ENCODE measurements at places on chromosomes 1 and 21. TPM values are rescaled to one million over a fixed set of nuclear protein-coding genes. Genes with fewer than 3 reads are reported as not detected.

- H3K4me1 ChIP-seq = no peaks in the 10 kb centered on the region
- no peak overlapping the region for H3K4me3 ChIP-seq
- no peak for DNase-seq
- H3K27ac ChIP-seq = no peak overlapping the region
- no peaks in the 10 kb centered on the region for H3K27me3 ChIP-seq
- H3K36me3 ChIP-seq = no peaks in the 10 kb centered on the region
Measured at GRCh38 chr1:201320168-201320788, 37.0 kb downstream of the PKP1 start.

- H3K4me1 ChIP-seq = peaks cover 3% of the 10 kb centered on the region
- no peaks in the 10 kb centered on the region for H3K36me3 ChIP-seq
- DNase-seq = no peak
- no peaks in the 10 kb centered on the region for H3K27me3 ChIP-seq
- H3K4me3 ChIP-seq = no peak overlapping the region
Measured at GRCh38 chr1:231016966-231017365, 23.1 kb downstream of the FAM89A start.

DNA sequence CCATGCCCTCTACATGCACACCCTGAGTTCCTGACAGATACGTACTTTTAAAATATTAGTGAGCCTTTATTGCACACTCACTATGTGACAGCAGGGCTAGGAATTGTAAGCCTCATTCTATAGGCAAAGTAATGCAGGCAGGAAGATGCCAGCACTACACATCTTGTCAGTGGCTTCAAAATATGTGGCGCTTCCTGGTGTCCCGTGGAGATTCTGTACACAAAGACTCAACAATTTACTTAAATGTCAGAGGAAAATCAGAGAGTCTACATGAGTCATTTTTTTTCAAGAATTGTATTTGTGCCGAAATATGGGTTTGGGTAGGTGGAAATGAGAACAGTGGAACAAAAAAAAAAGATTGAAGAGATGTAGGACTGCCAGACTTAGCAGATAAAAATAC is 27.6 kb downstream of the RNASEL start:
- no peaks in the 10 kb centered on the region for H3K27me3 ChIP-seq
- H3K27ac ChIP-seq = no peak overlapping the region
- no peaks in the 10 kb centered on the region for H3K4me1 ChIP-seq
- H3K4me3 ChIP-seq = no peak overlapping the region
- H3K36me3 ChIP-seq = no peaks in the 10 kb centered on the region
- no peak for DNase-seq

DNA sequence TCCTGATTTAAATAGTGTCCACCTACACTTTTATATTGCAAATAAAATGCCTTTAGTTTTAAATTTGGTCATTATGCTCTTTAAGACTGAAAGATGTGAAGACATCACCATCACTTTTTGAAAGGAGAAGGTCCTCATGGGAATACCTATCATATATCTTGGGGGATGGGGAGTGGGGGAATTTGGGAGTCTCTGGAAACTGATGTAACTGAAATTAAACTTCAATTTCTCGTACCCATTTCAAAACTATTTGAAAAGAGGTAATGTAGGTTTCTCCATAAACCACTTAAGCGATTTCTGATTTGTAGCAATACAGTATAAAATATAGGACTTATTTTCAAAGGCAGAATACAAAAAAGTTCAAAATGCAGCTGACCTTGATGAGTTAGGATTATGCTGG is 924 bp downstream of the EXTL2 start:
- H3K27ac ChIP-seq = no peak overlapping the region
- H3K4me3 ChIP-seq = no peak overlapping the region
- no peaks in the 10 kb centered on the region for H3K36me3 ChIP-seq
- DNase-seq = no peak
- peaks cover 18% of the 10 kb centered on the region for H3K4me1 ChIP-seq
- no peaks in the 10 kb centered on the region for H3K27me3 ChIP-seq

GRCh38 chr21:41269535-41269934 is 47.1 kb upstream of the FAM3B start:
- no peak overlapping the region for H3K27ac ChIP-seq
- no peaks in the 10 kb centered on the region for H3K4me1 ChIP-seq
- H3K36me3 ChIP-seq = no peaks in the 10 kb centered on the region
- no peaks in the 10 kb centered on the region for H3K27me3 ChIP-seq
- no peak for DNase-seq

GRCh38 chr1:211599250-211599649 is 20.3 kb upstream of the SLC30A1 start:
- H3K27ac ChIP-seq = no peak overlapping the region
- DNase-seq = no peak

DNA sequence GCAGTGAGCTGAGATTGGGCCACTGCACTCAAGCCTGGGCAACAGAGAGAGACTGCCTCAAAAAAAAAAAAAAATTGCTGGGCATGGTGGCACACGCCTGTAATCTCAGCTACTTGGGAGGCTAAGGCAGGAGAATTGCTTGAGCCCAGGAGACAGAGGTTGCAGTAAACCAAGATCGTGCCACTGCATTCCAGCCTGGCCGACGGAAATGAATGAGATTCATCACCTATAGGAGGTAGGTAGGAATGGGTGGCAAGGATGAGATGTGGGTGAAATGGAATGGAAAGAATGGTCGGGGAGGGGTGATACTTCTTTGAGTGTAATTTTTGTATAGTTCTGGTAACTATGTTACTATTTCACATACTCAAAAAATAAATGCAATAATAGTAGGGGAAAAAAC is 15.4 kb downstream of the CTXND2 start:
- no peaks in the 10 kb centered on the region for H3K4me1 ChIP-seq
- no peaks in the 10 kb centered on the region for H3K27me3 ChIP-seq
- H3K36me3 ChIP-seq = no peaks in the 10 kb centered on the region
- H3K4me3 ChIP-seq = no peak overlapping the region

GRCh38 chr1:152398812-152399698 is 15.0 kb downstream of the CRNN start:
- DNase-seq = no peak
- H3K27me3 ChIP-seq = peaks cover under 1% of the 10 kb centered on the region
- no peaks in the 10 kb centered on the region for H3K4me1 ChIP-seq
- H3K27ac ChIP-seq = no peak overlapping the region

The ATF3 gene
- total RNA-seq = 7.8 TPM

The RGS16 gene
- 3.0 TPM for total RNA-seq

The SMPDL3B gene
- total RNA-seq = 14.1 TPM

The LDLRAP1 gene
- 24.9 TPM for total RNA-seq

All from transverse colon (tissue), 4 donors.